ENCODE measurements at places on chromosomes 5 and 9.

GRCh38 chr5:11139217-11139865, 378.3 kb upstream of the DAP start:
- DNase-seq, result no peak

- peak; percentile 64 for DNase-seq
Measured at GRCh38 chr5:127838661-127839060, 135.5 kb downstream of the CCDC192 start.

DNA sequence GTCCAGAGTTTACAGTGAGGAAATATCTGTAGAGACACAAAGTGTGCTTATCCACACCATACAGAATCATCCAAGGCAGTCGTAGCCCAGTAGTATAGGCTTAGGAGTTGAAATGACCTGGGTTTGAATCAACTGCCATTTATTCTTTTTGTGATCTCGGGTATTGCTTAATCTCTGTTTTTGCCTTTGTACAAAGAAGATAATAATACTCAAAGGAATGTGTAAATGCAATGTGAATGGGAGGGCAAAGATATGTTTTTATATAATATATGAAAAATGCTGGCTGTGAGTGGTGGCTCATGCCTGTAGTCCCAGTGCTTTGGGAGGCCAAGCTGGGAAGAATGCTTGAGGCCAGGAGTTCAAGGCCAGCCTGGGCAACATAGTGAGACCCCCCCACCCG, 141.1 kb downstream of the SPATA31D1 start:
- peak; percentile 33 for DNase-seq

DNA sequence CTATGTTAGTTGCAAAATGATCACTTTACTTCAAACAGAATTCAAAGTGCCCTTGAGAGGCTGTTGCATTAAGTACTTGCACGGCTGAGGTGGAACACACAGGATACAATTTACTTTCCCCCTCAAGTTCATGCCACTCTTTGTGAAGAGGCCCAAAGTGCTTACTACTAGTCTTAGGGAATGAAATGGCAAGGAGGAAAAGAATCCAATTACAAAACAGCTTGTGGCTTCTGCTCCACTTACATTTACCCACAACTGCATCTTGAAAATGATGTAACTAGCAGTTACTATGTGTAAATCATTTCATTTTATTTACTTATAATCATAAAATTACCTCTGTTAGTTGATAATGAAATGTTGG, 14.6 kb downstream of the FOXD1 start:
- no peak for DNase-seq

DNA sequence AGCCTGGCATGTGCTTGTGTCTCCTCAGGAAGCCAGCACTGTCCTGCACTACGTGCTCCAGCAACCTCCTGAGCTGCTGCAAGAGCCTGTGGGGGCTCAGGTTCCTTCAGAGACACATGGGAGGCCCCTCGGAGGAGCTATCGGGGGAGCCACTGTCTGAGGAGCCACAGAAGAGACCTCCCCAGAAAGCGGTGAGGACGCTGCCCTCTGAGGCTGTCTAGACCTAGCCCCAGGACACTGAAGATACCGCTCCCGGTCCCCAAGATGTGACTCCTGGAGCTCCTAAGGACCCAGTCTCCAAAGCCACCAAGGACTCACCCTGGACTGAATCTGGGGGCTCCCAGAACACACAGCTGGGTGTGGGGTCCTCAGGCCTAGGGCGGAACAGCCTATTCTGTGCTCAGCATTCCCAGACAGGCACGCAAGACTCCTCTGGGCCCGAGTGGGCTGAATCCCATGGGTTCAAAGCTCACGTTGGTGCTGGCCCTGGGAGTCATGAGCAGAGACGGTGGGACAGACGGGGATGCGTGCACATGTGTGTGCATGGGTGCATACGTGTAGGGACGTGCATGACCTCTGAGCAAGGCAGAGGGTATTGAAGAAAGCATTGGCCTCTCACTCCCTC, 50.0 kb downstream of the HRH2 start:
- no peak for DNase-seq

DNA sequence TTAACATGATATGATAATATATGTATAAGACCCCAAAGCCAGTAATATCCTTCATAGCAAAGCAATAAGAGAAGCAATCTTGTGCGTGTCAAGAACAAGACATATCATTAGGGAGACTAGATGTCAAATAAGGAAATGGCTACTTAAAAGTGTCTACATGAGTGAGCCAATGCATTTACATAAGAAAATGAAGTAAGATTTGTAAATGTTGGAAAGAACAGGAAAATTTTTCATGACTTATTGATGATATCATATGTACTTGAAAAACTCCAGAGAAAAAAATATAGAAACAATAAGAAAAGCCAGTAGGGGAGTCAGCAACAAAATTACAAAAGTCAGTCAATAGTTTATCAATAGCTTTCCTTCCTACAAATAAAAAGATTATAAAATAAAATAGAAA, 13.8 kb upstream of the MCTP1 start:
- DNase-seq, result no peak

DNA sequence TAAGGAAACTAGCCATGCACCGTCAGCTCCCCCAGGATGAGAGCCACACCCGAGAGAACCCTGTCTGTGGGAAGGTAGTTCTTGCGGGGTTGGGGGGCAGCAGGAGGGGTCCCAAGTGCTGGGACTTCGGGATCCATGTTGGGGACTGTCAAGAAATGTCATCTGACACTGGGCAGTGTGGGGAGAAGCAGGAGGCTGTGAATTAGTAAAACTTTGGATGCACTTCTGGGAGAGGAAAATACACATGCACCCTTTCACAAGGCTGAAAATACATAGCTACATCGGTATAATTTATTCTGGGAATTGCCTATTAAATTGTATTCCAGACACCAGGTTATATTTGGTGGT, 109.6 kb upstream of the RPS23 start:
- DNase-seq, result no peak

DNA sequence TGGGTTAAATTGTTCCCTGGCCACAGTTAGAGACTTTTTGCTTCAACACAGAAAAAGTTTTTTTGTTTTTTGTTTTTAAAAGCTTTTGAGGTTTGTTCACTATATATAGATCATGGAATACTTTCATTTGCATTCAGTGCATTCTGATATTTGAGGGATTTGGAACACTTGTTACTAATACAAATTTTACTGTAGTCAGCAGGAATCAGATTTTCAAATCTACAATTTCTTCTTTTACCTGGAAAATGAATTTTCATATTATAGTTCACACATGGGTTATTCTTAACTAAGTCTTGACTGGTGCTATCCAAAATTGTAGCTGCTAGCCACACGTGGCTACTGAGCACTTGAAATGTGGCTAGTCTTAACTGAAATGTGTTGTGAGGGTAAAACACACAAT, 142.0 kb downstream of the RMI1 start:
- no peak for DNase-seq

- peak; percentile 38 for DNase-seq
Measured at GRCh38 chr9:132005899-132006298, 73.8 kb downstream of the MED27 start.

GRCh38 chr9:129362287-129363000, 184.4 kb upstream of the IER5L start:
- no peak for DNase-seq

GRCh38 chr9:100474082-100474923, 1.4 kb downstream of the TMEFF1 start:
- no peak for DNase-seq

- DNase-seq, result peak; percentile 95
Measured at GRCh38 chr5:136020383-136021015, 8.3 kb upstream of the TGFBI start.

GRCh38 chr9:107350443-107350842, 67.4 kb downstream of the RAD23B start:
- DNase-seq, result no peak

- DNase-seq, result no peak
Measured at GRCh38 chr9:137353223-137354152, 51.4 kb upstream of the NRARP start.

DNA sequence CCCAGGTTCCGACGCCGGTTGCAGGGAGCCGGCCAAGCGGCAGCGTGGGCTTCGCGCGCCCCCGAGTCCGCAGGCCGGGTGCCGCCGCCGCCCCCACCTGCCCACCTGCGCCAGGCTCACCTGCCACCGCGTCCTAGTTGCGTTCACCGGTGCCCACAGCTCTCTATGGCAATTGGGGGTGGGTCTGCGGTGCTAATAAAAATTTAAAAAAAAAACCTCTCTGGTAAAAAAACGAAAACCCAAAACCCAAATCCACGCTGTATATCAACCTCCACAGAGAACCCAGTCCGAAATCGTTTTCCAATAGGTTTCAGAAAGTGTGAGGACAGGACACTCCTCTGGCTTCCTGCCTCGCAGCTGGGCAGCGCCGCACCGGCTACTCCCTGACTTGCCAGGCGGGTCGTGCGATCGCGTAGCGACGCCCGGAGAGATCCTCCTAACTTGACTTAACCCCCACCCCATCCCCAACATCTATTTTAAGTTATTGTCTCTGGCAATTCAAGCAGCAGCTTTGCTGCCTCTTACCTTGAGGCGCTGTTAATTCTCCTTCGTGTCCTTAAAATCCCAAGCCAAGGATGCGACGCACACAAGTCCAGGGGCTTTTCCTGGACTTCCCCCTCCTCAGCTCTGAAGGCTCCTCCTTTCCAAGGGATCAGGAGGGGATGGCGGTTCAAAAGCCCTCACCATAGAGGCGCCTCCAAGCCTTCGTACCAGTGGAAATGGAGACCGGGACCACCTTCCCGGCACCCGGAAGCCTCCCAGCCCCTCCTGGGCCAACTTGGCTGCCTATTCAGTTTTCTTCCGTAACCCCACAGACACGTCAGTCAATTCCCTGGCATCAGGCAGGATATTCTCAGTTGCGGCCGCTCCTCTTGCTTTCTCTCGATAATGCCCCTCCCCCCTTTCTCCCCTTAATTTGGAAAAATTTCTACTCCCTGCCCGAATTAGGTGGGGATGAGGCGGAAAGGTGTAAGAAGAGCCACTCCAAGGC, 1639.4 kb upstream of the C9orf72 start:
- no peak for DNase-seq

DNA sequence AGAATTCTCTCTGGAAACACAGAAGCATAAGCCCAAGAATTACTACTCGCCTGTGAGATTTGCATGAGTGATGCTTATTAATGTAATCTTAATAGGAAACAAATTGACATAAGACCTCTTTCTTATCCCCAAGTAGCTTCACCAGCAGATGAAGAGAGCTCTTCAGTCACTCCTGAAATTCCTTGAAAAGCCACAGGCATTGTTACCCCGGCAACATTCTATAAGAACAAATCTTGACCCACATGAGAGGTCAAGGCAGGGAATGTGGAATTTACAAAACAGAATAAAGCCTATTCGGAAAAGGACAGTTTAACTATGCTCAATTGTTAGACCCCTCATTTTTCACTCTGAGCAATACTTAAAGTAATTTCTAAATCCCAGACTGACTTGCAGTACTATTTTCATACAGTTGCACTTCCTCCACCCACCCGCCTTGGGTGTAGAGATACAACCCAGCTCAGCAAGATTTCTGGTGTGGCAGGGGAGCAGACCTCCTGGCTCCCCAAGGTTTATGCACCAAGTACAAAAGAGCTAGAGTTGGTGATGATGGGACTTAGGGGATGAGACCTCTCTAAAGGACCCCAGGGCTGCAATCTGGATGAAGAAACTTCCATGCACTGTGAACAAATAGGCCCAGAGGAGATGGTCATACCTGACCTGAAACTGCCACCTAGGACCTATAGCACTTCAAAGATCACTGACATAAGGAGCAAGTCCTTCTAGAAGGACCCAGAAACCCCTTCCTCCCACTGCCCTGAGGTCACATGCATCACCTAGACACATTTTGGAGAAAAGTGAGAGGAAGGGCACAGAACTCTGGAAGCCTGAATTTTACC, 242.1 kb downstream of the ZNF608 start:
- peak; percentile 15 for DNase-seq

DNA sequence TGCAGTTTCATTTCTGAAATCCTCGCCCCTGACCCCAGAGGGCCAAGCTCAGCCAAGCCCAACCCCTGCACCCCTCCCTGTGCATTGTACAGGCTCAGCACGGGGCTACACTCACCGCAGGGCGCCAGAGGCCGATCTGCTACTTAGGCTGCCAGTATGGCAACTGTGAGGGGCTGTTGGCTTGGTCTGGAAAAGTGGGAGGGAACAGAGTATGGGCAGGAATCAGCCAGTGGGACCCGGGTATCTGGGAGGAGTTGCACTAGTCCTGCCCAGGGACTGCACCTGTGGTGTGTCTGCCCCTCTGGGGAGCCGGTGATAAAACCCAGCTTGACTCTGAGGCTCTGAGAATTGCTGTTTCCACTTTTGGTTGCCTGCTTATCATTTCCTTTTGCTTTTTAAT, 167.4 kb upstream of the KIF2A start:
- DNase-seq, result no peak

GRCh38 chr5:98905857-98906688, 22.7 kb downstream of the CHD1 start:
- DNase-seq, result peak; percentile 73

- peak; percentile 25 for DNase-seq
Measured at GRCh38 chr9:121779381-121780117, 128.1 kb downstream of the DAB2IP start.

GRCh38 chr9:109449036-109449798, 48.9 kb downstream of the PTPN3 start:
- DNase-seq, result no peak
